ENCODE measurements at places on chromosomes 5 and 9.

GRCh38 chr5:172849606-172850453 is 15.8 kb downstream of the ERGIC1 start:
- DNase-seq: no peak

DNA sequence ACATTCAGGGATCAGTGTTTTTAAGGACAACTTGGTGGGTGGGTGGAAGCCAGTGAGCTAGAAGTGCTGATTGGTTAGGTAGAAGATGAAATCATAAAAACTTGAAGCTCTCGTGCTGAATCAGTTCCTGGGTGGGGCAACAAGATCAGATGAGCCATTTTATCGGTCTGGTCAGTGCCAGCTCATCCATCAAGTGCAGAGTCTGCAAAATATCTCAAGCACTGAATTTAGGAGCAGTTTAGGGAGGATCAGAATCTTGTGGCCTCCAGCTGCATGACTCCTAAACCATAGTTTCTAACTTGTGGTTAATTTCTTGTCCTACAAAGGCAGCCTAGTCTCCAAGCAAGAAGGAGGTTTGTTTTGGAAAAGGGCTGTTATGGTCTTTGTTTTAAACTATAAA is 166.4 kb downstream of the FAM170A start:
- no peak for DNase-seq

- DNase-seq: no peak
These were observed 263.1 kb upstream of the RGMB start for GRCh38 chr5:98510143-98510985.

- no peak for DNase-seq
These were observed 124.9 kb upstream of the ANKRD55 start for GRCh38 chr5:56358046-56358445.

DNA sequence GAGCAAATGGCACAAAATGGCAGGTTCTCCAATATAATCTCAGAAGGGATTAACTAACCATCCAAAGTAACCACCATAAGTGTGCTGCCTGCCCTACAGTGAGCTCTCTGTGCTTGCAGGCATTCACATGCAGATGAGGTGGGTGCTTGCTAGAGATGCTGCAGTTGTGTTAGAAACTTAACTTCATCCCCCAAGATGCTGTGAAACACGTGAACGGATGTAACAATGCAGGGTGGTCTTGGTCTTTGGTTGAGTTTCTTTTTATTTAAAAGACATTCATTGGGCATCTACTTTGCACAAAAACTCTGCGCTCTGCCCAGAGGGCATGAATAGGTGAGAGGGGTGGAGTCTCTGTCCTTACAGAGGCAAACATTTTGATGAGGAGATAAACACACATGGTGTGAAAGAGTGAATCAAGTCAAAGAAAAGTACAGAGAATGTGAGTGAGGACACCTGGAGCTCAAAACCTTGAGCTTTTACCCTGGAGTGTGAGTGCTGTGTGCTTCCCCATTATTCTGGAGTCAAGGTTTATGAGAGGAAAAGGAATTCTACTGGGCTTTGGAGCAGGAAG is 143.9 kb upstream of the DAP start:
- DNase-seq: no peak

GRCh38 chr9:104386013-104386412 is 118.0 kb upstream of the OR13F1 start:
- no peak for DNase-seq

DNA sequence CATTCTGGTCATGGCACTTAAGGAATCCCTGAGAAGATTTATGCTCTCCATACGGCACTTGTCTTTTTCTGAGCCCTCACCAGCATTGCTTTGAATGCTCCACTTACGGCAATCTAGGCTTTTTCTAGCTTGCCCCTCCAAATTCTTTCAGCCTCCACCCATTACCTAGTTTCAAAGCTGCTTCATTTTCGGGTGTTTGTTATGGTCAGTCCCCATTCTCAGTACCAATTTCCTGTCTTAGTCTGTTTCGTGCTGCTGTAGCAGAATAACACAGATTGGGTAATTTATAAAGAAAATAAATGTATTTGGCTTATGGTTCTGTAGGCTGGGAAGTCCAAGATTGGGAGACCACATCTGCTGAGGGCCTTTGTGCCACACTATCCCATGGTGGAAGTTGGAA is 42.0 kb downstream of the ARHGEF28 start:
- no peak for DNase-seq

- DNase-seq: no peak
These were observed 65.7 kb downstream of the LRSAM1 start for GRCh38 chr9:127516835-127517607.

DNA sequence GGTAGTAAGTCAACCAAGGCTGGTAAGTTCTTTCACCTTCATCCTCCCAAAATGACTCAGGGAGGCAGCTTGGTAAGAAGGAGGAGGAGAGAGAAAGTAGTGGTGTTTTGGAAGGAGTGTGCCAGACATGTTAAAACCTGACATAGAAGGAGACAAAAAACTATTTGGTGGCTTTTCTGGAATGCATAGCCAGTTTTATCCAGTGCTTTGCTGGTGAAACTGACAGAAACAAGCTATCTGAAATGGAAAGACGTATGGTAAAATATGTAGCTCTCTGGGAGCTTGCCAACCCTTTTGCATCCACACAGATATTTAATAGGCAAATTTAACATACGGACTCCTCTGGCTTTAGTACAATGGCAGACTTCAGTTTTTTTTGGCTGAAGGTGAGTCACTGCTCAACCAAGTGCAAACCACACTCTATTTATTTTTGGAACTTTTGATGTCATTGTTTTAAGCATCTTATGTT is 45.4 kb downstream of the RAB14 start:
- DNase-seq: peak; percentile 52
